ENCODE measurements at places on chromosomes 3 and 15.
A peak's percentile ranks its signal among the peaks of the same experiment; 100 is the strongest.

GRCh38 chr15:74573987-74574386 is 33.0 kb downstream of the ARID3B start:
- DNase-seq, result no peak

DNA sequence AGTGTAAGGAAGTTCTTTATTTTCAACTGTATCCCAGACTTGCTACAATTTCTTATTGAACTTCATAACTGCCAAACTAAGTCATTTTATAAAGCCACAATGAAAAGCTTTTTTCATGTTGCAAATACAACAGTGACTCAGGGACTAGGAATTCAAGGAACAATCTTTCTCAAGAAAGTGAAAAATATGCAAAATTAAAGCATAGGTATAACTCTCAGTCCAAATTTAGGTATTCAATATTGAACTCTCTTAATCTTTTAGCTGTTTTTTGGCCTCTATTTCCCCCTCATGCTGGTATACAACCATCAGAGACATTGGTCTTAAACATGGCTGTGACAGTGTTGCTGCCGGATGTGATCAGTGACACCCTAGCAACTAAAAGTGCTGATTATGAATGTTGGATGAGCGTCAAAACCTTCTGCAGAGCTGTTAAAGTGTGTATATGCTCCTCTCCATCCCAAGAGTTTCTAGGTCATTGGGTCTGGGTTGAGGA is 476.9 kb downstream of the ZNF385D start:
- no peak for DNase-seq

GRCh38 chr3:195885036-195885891 is 23.1 kb downstream of the TNK2 start:
- DNase-seq, result no peak

DNA sequence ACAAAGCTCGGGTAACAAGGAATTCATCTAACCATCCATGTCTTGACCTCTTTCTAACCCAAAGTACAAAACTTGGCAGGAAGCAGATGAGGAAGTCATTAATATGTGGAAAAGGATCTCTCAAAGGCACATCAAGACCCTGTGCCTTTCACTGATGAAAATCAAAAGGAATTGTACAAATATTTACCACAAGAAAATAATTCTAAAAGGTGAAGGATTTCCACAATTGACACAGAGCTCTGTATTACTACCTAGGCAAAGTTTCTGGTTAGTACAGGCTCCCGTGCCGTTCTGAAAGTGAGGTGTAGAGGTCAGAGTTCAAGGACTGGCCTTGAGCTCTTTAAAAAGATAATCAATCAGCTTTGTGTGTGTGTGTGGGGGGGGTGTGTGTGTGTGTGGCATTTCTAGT is 239.7 kb upstream of the ICE2 start:
- no peak for DNase-seq

GRCh38 chr3:114686621-114687020 is 392.8 kb downstream of the TIGIT start:
- no peak for DNase-seq

GRCh38 chr3:8442993-8443650 is 58.5 kb upstream of the LMCD1 start:
- DNase-seq, result no peak

GRCh38 chr3:95002438-95003046 is 939.7 kb downstream of the NSUN3 start:
- no peak for DNase-seq

GRCh38 chr3:85781806-85782205 is 823.0 kb downstream of the CADM2 start:
- no peak for DNase-seq

DNA sequence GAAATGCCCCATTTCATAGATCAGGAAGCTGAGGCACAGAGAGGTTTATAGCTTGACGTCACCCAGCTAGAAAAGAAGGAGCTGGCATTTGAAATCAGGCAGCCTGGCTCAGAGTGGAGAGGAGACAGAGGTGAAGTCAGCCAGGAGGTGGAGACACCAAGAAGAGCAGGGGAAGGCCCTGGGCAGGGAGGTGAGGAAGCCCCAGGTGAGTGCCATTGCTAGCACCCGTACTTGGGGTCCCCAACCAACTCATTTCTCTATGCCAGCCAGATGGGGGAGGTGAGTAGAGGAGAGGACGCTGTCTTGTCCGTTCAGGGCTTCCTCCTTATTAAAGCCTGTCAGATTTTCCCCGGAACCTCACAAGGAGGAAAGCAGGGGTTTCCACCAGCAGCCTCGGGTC is 149.6 kb upstream of the TLE3 start:
- no peak for DNase-seq

DNA sequence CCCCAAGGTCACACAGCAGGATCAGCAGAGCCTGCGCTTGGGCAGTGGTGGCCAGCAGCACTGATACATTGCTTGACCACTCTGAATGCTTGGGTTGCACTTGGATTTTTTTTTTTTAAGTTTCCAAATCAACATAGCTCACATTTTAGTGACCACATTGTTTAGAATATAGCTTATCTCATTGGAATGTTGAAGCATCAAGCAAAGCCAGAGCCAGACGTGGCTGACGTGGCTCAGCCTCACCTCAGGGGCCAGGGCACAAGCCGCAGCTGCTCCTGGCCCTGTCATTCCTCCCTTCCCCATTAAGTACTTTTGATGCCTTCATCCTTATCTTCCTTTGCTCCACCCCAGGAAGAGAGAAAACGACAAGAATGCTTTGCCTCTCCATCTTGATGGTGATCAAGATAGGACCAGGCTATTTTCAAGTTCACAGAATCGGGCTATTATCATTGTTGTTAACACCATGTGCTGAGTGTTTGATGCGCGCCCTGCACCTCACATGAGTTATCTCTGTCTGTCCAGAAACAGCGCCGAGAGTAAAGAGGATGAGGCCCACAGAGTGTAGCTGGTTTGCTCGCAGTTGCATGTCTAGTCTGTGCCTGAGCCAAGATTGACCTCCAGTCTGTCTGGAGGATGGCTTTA is 75.8 kb downstream of the AAGAB start:
- no peak for DNase-seq

DNA sequence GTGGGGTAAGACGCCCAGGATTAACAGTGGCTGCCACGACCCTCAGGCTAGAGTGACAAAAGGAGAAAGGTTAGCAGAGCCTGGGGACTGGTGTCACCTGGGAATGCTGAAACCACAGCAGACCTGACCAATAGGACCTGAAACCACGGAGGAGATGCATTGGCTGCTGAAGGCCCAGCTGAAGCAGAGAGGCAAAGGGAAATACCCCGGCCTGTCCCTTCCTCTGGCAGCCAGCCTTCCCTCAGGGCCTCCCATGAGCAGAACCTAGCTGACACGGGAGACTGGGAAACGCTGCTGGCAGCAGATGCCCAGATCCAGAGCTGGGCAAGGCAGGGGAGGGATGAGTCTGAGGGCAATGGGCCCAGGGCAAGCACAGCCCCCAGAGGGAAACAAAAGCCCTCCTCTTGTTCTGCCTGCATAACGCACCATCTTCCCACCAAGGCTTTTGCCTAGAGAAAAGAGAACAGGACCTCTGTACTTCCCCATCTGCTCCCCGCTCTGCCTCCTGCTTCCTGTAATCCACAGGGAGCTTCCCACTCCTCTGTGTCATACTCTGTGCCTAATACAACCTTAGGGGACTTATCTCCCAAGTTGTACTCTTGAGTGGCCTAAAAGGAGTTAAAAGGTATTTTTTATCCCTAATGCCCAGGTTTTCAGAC is 216.2 kb downstream of the ABHD5 start:
- DNase-seq, result peak; percentile 2

DNA sequence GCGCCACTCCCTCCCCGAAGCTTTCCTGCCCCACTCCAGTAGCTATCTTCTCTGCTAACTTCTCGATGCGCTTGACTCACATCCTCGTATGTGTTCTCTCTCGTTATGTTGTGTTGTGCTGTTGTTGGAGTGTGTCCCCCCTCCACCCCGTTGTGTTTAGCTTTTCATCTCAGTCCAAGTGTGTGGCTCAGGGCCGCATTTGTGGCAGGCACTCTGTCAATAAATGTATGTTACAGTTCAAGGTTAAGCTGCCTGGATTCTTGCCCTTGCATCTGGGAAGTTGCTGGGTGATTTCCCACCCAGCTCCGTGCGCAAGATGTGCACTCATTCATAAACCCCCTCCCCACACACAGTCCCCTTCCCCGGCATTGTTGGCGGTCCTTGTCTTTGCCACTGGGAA is 71.9 kb downstream of the PGPEP1L start:
- DNase-seq, result no peak

- no peak for DNase-seq
Measured at GRCh38 chr3:138638641-138639040, 30.1 kb downstream of the FAIM start.

DNA sequence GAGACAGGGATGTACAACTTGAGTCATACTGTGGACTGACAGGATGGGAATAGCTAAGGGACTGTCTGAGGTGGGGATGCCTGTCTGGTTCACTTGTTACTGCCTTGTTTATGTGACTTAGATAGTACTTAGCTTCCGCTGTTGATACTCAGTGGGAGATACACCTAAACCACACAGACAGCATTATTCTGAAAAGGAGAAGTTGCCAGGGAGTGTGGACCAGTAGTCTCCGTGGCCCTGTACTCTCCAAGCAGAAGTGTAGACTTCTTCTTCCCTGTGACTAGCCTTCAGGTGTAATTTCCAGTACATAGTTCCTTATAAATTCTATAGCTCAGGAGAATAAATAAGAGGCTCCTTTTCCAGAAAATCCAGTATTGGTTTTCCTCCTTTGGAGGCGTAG is 5.1 kb downstream of the HIGD2B start:
- no peak for DNase-seq

- peak; percentile 37 for DNase-seq
Measured at GRCh38 chr3:150222691-150223489, 185.2 kb upstream of the TSC22D2 start.

DNA sequence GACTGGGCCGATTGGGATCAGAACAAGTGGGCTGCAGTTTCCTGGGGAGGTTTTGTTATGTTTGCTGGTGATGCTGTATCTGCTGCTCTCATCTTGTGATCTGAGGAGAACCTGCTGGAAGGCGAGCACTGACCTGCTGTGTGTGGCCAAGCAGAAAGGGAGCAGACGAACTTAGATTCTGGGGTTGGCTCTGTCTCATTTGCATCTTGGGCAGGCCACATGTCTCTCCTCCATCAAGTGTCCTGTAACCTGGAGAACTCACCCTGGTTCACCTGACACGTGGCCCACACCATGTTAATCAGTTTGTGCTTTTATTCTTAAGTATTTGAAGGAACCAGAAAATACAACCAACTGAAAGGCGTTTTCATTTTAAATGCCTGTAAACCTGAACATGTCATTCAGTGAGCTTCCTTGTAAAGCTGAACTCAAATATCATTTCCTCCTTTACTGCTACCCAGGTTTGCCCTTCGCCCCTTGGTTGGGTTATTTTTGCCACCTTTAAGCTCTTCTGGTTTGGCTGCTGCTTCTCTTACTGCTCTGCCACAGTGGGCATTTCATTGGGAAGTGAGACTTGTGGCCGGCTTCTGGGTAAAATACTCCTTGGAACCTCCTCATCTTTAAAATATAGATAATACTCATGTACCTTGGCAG is 33.5 kb upstream of the TRAK1 start:
- no peak for DNase-seq

DNA sequence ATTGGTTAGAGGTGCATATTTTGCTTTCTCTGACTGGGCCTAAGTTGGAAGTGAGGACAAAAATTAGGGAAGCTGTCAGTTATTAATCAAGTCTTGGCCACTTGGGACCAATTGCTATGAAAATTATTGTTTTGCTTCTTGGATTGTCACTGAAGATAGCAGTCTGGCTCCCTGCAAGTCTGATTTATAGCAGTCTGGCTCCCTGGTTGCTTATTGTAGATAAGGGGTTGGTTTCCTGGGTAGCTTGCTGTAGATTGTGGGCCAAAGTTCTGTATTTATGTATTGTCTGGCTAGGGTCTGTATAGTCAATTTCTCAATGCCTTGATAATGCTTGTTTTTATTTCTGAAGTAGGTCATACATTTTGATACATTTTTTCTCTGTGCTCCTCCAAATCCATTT is 13.3 kb upstream of the DRD3 start:
- no peak for DNase-seq

- DNase-seq, result no peak
Measured at GRCh38 chr3:194130807-194131589, 5.0 kb upstream of the HES1 start.

GRCh38 chr3:46860810-46861604 is 2.2 kb downstream of the MYL3 start:
- no peak for DNase-seq

- no peak for DNase-seq
Measured at GRCh38 chr3:62145086-62145757, 228.1 kb downstream of the FEZF2 start.

GRCh38 chr15:90192961-90193786 is 8.0 kb upstream of the SEMA4B start:
- DNase-seq, result peak; percentile 58

GRCh38 chr3:24639061-24639460 is 144.4 kb upstream of the THRB start:
- no peak for DNase-seq

GRCh38 chr15:70268698-70269251 is 171.1 kb upstream of the TLE3 start:
- DNase-seq, result no peak

DNA sequence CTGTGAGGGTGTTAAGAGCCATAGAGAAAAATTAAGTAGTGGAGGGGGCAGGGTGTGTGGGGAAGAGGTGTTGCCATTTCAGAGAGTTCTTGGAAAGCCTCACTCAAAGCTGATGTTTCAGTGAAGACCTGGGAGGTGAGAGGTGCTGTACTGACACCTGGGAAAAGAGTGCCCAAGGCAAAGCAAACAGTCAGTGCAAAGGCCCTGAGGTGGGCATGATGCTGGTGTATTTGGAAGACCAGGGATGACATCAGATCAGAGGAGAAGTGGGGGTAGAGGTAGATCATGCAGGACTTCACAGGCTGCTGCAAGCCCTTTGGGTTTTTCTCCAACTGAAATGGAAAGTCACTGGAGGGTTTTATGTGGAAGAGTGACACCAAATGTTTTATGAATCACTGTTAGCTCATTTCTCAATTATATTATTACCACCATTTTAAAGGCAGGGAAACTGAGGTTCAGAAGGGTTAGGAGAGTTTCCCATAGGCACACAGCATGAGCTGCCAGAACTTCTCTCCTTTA is 42.8 kb upstream of the SMAD3 start:
- no peak for DNase-seq

GRCh38 chr15:41892621-41893421 is 1.0 kb downstream of the SPTBN5 start:
- no peak for DNase-seq

DNA sequence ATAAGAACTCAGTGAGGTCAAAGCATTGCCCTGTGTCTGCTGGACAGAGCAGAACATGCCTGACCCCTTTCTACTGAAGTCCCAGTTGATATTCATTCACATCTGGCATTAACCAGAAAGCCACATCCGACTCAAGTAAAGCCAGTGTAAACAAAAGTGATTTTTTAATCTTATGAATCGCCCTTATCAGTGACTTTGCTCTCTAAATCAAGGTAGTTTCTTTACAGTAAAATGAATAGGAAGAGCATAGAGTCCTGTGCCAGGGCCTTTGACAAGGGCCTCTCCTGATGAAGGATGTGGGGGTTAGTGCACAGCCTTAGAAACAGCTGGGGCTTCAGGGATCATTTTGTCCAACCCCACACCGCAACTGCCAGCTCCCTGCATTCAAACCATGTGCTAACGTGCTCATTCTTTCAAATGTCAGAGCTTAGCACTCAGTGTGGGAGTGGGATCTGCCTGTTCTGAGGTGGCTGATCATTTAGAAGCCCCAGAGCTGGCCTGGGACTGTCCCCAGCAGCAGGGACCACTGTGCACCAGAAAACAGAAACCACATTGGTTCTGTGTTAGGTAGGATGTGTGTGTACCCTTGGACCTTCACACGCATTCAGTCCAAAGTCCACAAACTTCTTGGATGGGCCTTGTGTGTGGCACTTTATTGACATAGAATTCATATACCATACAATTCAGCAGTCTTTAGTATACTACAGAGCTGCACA is 55.3 kb downstream of the CCR4 start:
- DNase-seq, result no peak

GRCh38 chr3:33424606-33425452 is 15.4 kb downstream of the UBP1 start:
- no peak for DNase-seq
